GM12878 (cell line): ENCODE measurements at places on chromosomes 12 and 14.
A peak's percentile ranks its signal among the peaks of the same experiment; 100 is the strongest.

GRCh38 chr12:7210642-7211151, 21.2 kb downstream of the PEX5 start:
- H3K27me3 ChIP-seq: no peaks in the 10 kb centered on the region
- DNase-seq: no peak
- H3K27ac ChIP-seq: no peak overlapping the region
- H3K36me3 ChIP-seq: peaks cover 28% of the 10 kb centered on the region
- H3K4me1 ChIP-seq: no peaks in the 10 kb centered on the region

DNA sequence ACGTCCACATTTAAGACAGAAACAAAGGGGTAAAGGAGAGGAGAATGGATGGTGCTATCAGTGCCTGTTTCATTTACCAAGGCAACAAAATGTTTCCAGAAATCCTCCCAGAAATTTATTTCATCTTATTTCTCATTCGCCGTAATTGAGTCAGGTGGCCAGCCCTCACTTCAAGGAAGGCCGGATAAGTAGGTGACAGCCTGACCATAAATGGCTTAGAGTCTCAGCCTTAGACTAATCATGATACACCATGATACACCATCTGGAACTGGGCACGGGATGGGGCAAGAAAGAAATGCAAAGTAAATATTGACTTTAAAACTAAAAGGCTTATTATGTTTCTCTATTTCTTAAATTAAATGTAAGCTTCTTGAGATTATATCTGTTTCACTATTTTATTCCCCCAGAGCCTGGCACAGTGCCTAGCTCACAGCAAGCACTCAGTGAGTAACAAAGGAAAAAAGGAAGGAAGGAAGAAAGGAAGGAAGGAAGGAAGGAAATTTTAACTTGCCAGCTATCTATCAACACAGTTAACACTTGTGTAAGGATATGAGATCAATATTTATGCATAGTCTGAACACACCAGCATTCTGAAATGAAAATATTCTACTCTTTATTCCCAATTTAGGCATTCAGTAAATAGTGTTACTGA, 106.1 kb upstream of the FSCB start:
- no peaks in the 10 kb centered on the region for H3K4me1 ChIP-seq
- DNase-seq: no peak
- H3K36me3 ChIP-seq: no peaks in the 10 kb centered on the region
- no peak overlapping the region for H3K4me3 ChIP-seq
- H3K27ac ChIP-seq: no peak overlapping the region
- no peaks in the 10 kb centered on the region for H3K27me3 ChIP-seq

GRCh38 chr14:90295870-90296516, 35.7 kb downstream of the NRDE2 start:
- no peak overlapping the region for H3K27ac ChIP-seq
- peaks cover 5% of the 10 kb centered on the region for H3K36me3 ChIP-seq
- no peaks in the 10 kb centered on the region for H3K4me1 ChIP-seq
- no peak overlapping the region for H3K4me3 ChIP-seq
- no peaks in the 10 kb centered on the region for H3K27me3 ChIP-seq
- no peak for DNase-seq

- H3K4me1 ChIP-seq: peaks cover 4% of the 10 kb centered on the region
- H3K4me3 ChIP-seq: peak within 1 kb of the TSS; percentile 74; the same call in 1 of the 2 replicates
- peaks cover 26% of the 10 kb centered on the region for H3K27me3 ChIP-seq
- no peak for DNase-seq
- no peak within 1 kb of the TSS for H3K27ac ChIP-seq
These were observed at the start of gene P3H3 for GRCh38 chr12:6827982-6828780. TSS of gene P3H3 (plus strand) at chr12:6828407. CDS start at chr12:6828441, 34 bp downstream.

GRCh38 chr12:5102261-5102789, 58.6 kb downstream of the KCNA5 start:
- H3K4me3 ChIP-seq: no peak overlapping the region
- no peak overlapping the region for H3K27ac ChIP-seq
- no peak for DNase-seq

DNA sequence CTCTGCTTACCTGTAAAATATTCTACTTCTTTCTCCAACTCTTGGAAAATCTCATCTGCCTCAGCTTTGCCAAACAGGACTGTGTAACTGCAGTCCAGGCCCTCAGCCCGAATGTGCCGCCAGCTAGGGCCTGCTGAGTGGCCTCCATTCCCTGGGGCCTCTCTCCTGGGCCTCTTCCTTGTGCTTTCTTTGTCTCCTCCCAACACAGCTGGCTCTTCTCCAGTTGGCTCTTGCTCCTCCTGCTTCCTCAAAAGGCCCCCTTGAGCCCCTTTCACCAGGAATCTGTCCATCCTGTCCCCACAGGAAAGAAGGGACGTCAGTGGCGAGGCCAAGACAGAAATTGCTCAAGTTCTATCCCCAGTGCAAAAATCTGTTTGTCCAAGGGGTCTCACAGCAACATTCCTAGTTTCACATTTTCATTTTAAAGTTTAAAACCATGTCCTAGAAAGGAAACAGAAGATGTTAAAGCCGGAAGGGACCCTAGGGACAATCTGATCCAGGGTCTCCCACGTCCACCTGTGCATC, 713 bp downstream of the ALKBH2 start:
- H3K36me3 ChIP-seq: peaks cover 5% of the 10 kb centered on the region
- peak overlapping the region; percentile 77 for H3K27ac ChIP-seq
- no peak for DNase-seq
- no peaks in the 10 kb centered on the region for H3K27me3 ChIP-seq

- no peaks in the 10 kb centered on the region for H3K4me1 ChIP-seq
- H3K4me3 ChIP-seq: no peak overlapping the region
- H3K27me3 ChIP-seq: no peaks in the 10 kb centered on the region
- H3K27ac ChIP-seq: no peak overlapping the region
These were observed 271.0 kb downstream of the APAF1 start for GRCh38 chr12:98916106-98916505.

GRCh38 chr12:91577586-91578539, 395.2 kb upstream of the DCN start:
- H3K27me3 ChIP-seq: no peaks in the 10 kb centered on the region
- no peaks in the 10 kb centered on the region for H3K4me1 ChIP-seq
- no peak overlapping the region for H3K27ac ChIP-seq
- no peak overlapping the region; the same call in 1 of the 2 replicates for H3K4me3 ChIP-seq
- no peak for DNase-seq

- H3K4me1 ChIP-seq: no peaks in the 10 kb centered on the region
- H3K27me3 ChIP-seq: 0 out of 2 replicates have a peak, but pooled peaks cover 3% of the 10 kb centered on the region
- no peak overlapping the region for H3K27ac ChIP-seq
- no peak for DNase-seq
- H3K36me3 ChIP-seq: no peaks in the 10 kb centered on the region
These were observed 5.4 kb upstream of the KRT2 start for GRCh38 chr12:52657250-52657902.

DNA sequence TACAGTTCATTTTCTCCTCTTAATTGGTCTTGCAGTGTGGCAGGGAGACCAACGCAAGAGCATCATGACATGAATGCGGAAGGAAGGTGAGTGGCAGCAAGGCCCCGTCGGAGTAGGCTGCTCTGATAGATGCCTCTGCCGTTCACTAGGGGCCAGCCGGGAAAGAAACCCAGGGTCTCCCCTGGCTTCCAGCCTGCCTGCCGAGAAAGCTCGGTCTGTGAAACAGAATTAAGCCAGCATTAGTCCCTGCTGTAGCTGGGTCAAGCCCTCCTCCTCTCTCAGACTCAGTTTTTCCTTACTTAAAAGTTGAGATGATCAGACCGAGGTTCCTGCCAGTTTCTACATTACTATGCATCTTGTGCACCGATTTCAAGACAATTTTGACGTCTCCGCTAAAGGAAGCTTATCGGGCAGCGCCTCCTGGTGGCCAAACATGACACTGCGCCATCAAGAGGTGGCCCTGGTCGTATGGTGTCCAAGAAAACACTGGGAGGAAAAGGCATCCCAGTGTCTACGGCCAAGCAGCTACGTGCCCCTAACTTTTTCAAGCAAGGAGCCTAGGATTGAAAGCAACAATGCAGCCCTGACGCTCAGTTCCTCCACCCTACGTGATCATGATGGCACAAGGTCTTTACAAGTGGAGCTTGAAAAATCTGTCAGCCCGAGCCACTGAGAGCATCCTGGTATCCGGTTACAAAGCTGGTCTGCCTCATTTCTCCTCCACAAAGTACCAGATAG, 131.6 kb downstream of the KSR2 start:
- no peak overlapping the region for H3K27ac ChIP-seq
- no peaks in the 10 kb centered on the region for H3K36me3 ChIP-seq
- no peak overlapping the region for H3K4me3 ChIP-seq
- H3K4me1 ChIP-seq: no peaks in the 10 kb centered on the region

DNA sequence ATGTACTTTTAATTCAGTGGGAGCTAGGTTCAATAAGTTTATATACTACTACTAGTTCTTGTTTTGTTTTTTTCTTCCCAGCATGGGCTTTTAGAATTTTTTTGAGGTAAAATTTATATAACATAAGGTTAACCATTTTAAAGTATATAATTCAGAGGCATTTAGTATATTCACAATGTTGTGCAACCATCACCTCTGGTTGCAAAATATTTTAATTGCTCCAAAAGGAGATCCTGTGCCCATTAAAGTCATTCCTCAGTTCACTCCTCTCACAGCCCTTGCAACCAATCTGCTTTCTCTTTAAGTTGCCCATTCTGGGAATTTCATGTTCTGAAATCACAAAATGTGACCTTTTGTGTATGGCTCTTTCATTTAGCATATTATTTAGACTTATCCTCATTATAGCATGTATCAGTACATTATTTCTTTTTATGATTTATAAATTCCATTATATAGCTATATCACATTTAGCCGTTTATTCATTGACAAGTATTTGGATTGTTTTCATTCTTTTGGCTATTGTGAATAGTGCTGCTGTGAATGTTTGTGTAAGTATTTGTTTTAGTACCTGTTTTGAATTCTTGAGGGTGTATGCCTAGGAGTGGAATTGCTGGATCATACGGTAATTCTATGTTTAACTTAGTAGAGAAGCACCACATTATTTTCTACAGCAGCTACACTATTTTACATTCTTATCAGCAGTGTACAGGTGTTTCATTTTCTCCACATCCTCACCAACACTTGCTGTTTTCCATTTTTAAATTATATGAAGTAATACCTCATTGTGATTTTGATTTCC, 59.1 kb downstream of the ARHGAP5 start:
- H3K27me3 ChIP-seq: no peaks in the 10 kb centered on the region
- no peaks in the 10 kb centered on the region for H3K36me3 ChIP-seq
- no peaks in the 10 kb centered on the region for H3K4me1 ChIP-seq
- no peak overlapping the region for H3K27ac ChIP-seq

GRCh38 chr12:132133952-132134652, 10.0 kb downstream of the DDX51 start:
- no peak overlapping the region for H3K4me3 ChIP-seq
- no peak for DNase-seq
- no peaks in the 10 kb centered on the region for H3K4me1 ChIP-seq
- no peaks in the 10 kb centered on the region for H3K27me3 ChIP-seq
- H3K36me3 ChIP-seq: peaks cover 2% of the 10 kb centered on the region
- H3K27ac ChIP-seq: no peak overlapping the region

DNA sequence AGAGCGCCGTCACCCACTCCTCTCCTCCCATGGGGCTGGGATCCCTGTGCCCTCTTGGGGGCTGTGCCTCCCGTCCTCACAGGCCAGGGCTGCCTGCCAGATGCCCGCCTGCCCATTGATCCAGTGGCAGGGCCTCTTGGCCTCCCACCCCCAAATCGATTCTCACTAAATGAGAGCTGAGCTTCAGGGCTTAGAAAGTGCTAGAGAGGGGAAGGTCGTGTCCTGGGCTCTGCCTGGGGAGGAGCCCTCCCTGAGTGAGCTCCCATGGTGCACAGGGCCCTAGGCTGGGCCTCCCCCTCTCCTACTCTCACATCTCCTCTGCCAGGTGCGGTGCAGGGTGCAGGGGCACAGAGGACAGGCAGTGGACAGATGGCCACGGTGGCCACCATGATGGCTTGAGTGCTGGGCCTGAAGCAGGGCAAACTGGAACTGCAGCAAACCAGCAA, 9.2 kb downstream of the BEGAIN start:
- no peak for DNase-seq
- H3K4me1 ChIP-seq: no peaks in the 10 kb centered on the region
- H3K27me3 ChIP-seq: no peaks in the 10 kb centered on the region

DNA sequence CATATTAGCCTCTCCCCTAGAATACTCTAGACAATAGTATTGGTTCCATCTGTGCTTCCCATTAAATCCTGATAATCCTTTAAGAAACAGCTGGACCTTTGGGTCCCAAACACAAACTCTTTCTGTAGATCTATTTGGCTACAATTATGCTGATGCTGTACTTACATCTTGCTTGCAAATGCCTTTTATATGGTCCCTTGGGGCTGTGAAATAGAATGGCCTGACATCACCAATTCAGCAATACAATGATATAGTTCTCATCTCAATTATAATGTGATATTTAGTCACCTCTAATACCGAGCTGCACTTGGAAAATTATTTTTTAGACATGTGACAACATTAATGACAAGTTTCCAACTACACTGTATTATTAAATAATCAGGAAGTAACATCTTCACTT, 261.5 kb downstream of the SOX5 start:
- no peaks in the 10 kb centered on the region for H3K27me3 ChIP-seq
- H3K4me3 ChIP-seq: no peak overlapping the region
- no peak overlapping the region for H3K27ac ChIP-seq
- no peaks in the 10 kb centered on the region for H3K36me3 ChIP-seq

GRCh38 chr12:126404293-126404881, 1339.2 kb downstream of the AACS start:
- no peak overlapping the region for H3K4me3 ChIP-seq
- no peak for DNase-seq
- H3K27me3 ChIP-seq: no peaks in the 10 kb centered on the region
- no peaks in the 10 kb centered on the region for H3K4me1 ChIP-seq

DNA sequence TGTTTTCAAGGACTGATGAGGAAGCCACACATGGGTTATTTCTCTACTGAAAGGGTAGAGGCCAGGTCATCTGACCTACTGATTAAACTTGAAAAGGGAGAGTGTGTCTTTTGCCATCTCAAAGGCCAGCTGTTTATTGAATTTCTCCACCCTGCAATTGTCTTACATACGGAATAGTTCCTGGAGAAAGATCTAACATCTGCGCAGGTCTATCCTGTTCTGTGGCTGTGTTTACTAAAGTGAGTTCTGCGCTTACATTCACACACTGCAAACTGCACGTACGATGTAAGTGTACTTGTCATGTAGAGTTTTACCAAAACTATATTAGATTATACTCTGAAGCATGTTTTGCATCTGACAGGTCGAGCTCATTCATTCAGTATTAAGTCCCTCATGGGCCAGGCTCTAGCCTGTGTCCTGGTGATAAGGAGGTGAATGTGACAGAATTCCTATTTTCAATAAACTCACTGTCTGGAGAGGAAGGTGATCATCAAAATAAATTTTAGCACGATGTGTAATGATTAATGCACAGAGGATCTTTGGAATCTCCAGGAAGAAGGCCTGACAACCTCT, 96.6 kb downstream of the PRKCH start:
- H3K27ac ChIP-seq: no peak overlapping the region
- no peaks in the 10 kb centered on the region; the same call in 1 of the 2 replicates for H3K36me3 ChIP-seq
- no peak overlapping the region for H3K4me3 ChIP-seq
- no peaks in the 10 kb centered on the region for H3K27me3 ChIP-seq
- peaks cover 15% of the 10 kb centered on the region for H3K4me1 ChIP-seq

DNA sequence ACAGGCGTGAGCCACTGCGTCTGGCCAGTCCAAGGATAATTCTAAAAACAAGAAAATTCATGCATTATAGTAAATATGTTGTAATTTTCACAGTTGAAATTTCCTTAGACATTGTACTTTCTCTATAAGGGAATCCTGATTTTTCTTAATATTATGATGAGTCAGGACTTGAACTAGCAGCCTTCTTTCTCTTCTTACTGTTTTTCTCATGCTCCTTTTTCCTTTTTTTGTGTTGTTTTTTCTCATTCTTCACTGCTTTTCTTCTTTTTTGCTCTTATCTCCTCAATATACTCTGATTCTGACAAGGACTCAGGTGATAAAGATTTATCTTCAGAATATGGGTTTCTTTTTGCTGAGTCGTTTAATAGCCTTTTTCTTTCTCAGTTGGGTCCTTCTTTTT, 117.7 kb downstream of the LMNTD1 start:
- H3K4me3 ChIP-seq: no peak overlapping the region
- no peaks in the 10 kb centered on the region for H3K4me1 ChIP-seq
- H3K36me3 ChIP-seq: no peaks in the 10 kb centered on the region
